NT2/D1 (cell line): ENCODE measurements at places on chromosomes 7 and 10.
A peak's percentile ranks its signal among the peaks of the same experiment; 100 is the strongest.

DNA sequence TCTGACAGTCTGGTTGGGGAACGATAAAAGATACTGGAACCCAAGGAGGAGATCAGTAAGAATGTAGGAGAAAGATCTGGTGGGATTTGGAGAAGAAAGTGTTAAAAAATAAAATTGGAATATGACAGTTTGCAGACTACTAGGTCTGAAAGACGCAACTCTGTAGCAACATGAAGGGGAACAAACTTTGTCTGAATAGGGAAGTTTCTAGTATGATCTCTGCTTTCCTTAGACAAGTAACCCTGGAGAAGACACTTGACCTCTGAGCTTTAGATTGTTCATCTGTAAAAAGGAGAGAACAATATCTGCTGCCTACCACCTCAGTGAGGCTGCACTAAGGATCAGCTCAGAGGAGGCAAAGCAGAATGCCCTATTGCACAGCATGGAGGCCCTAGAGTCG lies 3.0 kb upstream of the PRSS1 start:
- DNase-seq: no peak

DNA sequence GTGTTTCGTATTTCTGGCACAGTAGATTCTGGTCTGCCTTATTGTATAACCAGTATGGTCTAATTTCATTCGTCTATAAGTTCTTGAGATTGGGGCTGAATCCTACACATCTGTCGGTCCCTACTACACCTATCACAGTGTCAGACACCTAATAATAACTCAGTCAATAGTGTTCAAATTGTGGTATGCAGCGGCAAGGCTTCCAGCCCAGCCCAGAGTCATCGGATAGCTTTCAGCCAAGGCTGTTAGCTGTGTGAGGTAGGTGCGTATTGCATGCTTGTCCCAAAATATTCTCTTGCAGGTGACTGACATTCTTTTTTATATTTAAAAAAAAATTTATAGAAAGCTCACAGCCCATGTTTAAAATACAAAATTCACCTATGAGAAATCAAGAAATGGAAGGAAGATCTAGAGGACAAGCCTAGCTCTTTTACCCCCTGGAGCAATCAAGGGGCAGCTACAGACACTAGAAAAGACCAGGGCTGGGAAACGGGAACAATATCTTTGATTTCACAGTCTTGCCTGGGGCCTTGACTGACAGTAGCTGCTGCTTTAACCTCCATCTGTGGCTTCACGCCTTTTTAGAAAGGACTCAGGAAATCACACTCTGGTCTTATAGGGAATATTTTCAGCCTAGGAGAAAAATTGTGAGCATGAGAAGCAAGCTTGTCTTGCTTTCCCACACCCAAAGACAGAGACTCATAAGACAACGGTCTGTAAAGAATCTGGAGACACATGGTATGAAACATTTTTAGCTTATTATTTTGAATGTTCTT lies 9.5 kb upstream of the ASB4 start:
- no peak for DNase-seq

GRCh38 chr10:112552593-112553110 lies 105.6 kb downstream of the VTI1A start:
- no peak for DNase-seq

DNA sequence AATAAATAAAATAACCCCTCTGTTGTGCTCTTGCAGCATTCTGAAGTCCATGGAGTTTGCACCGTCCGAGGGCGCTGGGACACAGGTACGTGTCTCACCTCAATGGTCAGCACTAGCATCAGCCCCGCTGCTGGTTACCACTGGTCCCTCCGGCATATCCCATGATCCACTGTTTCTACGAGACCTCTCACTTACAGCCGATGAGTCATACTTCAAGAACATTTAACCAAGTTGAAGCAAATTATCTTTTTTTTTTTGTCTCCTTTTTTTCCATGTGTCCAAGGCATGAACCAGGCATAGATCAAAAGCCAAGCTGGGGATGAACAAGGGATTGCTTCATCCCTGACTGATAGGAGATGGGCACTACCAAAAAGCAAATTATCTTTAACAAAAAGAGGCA lies 92.9 kb upstream of the SH2B2 start:
- DNase-seq: no peak

DNA sequence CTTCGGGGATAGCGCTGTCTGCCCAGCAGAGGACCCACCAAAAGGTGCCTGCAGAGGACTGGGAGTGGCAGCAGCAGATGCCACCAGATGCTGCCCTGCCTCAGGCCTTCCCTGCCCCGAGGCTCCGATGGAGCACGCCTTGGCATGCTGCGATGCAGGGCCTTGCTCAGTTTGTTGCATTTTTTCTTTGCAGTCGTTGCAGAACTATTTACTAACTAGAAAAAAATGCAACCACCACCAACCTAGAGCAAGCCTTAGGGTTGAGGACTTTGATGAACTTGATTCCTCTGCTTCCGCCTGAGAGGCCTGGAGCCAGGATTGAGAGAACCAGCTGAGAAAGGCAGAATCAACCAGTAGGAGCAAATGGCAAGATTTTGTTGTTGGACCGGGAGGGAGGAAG lies 585.6 kb upstream of the MKI67 start:
- DNase-seq: no peak

DNA sequence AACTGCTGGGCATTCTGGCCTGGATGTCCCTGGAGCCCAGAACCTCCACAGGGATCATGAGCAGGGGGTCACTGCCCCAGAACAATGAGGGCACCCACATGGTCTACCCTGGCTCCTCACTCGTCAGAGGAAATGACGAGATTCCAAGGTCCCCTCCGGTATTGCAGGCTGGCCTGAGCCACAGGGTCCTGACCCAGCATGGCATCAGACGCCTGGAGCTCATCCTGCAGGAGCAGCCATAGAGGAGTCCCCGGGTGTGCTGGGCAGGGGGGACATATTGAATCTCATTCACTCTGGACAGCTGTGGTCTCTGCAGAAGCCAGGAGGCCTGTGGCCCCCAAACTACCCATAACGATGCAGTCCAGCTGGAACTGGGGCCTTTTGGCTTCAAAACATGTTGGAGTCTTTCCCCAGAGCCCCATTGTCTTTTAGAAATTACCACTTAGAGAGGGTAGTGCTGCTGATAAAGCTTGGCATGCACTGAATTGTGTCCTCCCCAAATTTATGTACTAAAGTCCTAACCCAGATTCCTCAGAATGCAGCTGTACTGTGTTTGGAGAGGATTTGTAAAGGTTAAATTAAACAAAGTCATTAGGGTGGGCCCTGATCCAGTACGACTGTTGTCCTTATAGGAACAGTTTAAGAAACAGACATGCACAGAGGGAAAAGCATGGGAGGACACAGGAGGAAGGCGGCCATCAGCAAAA lies 27.7 kb downstream of the ANXA8 start:
- no peak for DNase-seq

DNA sequence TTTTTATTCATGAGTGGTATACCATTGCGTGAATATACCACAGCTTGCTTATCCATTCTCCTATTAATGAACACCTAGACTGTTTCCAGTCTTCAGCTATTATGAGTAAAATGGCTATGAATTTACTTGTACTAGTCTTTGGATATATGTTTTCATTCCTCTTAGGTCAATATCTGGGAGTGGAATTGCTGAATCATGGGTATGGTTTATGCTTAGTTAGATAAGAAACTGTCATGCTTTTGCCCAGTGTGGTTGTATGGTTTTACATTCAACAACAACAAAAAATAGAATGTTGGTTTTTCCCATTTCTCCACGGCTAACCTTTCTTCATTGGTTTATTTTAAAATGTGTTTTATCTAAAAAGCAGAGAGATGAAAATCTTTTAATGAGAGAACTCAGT lies 308.3 kb downstream of the PHF14 start:
- DNase-seq: no peak

DNA sequence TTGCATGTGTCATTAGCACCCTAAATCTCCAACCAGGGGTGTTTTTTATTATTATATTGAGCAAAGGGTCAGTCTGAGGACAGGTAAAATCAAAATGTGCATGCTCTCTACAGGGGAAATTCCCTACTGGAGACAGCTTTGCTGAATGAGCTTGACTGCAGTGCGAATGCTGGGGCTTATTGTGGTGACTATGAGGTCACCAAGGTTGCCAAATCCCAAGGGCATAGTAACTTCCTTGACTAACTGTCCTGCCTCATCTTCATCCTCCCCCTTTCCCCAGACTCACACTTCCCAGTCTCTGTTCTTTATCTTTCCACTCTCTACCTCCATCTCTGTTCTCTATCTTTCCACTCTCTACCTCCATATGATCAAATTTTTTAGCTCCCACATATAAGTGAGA lies 22.9 kb upstream of the AOC1 start:
- no peak for DNase-seq

GRCh38 chr7:17773289-17773626 lies 167.0 kb downstream of the SNX13 start:
- no peak for DNase-seq

- DNase-seq: no peak
Observed at GRCh38 chr10:44936314-44936975, 23.2 kb upstream of the RASSF4 start.

DNA sequence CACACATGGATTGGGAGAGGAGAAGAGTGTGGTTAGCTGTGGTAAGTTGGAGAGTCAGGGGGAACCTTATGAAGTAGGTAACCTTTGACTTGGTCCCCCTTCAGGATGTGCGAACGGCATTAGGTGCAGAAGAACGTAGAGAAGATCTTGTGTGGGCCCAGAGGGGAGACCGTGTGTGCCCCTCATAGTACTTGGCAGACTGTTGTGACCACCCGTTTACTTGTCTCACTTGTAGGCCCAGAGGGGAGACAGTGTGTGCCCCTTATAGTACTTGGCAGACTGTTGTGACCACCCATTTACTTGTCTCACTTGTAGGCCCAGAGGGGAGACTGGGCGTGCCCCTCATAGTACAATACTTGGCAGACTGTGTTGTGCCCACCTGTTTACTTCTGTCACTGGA lies 2.6 kb downstream of the GTPBP4 start:
- DNase-seq: no peak

GRCh38 chr7:44827567-44827966 lies 20.3 kb downstream of the H2AZ2 start:
- no peak for DNase-seq

DNA sequence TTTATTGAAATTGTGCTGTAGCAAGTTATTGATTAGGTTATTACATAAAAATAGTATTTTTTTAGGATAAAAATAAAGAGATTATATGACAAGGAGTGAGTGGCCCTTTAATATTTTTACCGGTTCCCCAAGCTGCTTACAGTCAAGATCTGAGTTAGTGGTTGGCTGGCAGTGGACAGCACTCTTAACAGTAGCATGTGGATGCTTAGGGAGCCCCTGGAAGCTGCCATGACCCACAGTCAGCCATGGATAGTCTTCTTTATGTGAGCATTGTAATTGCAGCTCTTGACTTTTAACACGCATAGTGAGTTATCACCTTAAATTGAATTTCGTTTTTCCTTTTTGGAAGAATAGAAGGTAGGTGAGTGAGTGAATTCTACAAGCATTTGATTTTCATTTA lies 22.1 kb downstream of the RAB18 start:
- no peak for DNase-seq

GRCh38 chr7:135467207-135467711 lies 42.6 kb downstream of the CNOT4 start:
- DNase-seq: no peak

GRCh38 chr7:41578700-41579099 lies 124.2 kb downstream of the INHBA start:
- DNase-seq: no peak

- DNase-seq: peak; percentile 8
Observed at GRCh38 chr7:105298439-105298894, 90.3 kb downstream of the SRPK2 start.

- DNase-seq: no peak
Observed at GRCh38 chr10:93968540-93968945, 25.2 kb upstream of the PLCE1 start.

GRCh38 chr10:104080762-104081161 lies 4.9 kb downstream of the COL17A1 start:
- DNase-seq: no peak

DNA sequence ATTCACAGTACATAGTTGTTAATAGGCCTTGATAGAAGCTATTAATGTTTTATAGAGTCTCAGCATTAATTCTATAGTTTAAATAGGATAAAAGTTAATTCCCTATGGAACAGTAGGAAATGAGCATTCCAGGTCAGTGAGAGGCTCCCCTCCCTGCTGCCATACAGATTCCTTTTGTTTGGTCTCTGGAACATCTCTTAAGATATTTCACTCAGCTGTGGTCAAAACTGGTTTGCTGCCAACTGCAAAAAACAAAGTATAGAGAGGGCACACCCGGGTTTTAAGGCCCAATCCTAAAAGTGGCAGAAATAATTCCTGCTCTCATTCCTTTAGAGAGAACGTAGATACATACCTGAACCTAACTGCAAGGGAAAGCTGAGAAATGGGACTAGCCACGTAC lies 51.3 kb downstream of the MDFIC start:
- no peak for DNase-seq

DNA sequence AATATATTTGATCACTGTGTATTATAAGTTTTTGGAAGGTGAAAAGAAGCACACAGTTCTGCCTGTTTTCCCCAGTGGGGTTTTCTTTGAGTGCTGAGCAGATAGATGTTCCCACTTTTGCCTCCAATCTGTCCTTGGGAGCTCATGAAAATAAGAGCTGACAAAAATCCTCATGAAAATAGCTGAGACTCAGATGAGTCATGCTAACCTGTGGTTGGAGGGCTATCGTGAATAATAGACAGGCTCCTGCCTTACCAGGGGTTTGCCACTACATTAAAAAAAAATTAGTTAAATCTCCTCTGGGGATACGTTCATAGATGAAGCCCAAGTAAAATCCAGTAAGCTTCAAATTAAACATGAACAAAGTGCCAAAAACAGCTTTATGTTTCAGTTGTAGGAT lies 10.9 kb upstream of the AOAH start:
- DNase-seq: no peak

DNA sequence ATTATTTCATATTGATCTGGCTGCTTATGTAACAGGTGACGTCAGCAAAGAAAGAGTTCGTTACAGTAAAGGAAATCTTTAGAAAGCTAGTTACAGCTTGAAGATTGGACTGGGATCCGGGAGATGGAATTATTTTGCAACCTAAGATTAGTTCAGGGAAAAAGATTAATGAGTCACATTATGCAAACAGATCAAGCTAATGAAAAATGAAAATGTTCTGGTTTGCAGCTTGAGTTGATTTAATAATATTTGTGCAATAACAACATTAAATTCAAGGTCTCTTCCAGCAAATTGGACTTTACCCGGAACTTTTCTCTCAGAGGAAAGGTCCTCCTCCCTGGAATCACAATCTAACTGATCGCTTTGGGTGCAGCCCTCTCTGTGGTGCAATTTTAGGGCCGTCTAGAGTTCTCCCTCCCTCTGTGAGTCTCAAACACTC lies 119.5 kb downstream of the OTUD1 start:
- no peak for DNase-seq

GRCh38 chr10:124703372-124703771 lies 40.8 kb downstream of the FAM53B start:
- DNase-seq: no peak

- no peak for DNase-seq
Observed at GRCh38 chr10:124291001-124291701, 127.6 kb downstream of the OAT start.

- no peak for DNase-seq
Observed at GRCh38 chr7:73850781-73851207, 8.5 kb upstream of the METTL27 start.
